ENCODE measurements at places on chromosomes 11 and 22.
A peak's percentile ranks its signal among the peaks of the same experiment; 100 is the strongest.

- DNase-seq: no peak
Measured at GRCh38 chr22:25645266-25645665, 80.8 kb downstream of the GRK3 start.

GRCh38 chr22:49969751-49970527 lies 9.4 kb downstream of the PIM3 start:
- no peak for DNase-seq

GRCh38 chr11:122749005-122749687 lies 89.2 kb upstream of the CRTAM start:
- DNase-seq: peak; percentile 51

DNA sequence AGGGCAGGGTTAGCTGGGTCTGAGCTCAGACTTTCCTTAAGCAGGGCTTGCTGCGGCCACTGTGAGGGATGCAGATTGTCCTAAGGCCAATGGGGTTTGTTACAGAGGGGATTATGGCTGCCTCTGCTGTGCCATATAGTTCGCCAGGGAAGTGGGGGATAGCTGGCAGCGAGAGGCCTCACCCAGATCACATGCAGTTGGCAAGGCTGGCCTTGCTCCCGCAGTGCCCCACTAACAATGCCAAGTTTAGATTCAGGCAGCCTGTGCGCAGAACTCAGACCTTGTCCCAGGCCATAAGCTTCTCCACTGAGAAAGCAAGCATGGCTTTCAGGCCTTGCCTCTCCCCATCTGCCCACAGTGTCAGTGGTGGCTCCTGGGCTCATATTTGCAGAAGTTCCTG lies 4.7 kb upstream of the APOL2 start:
- DNase-seq: no peak

DNA sequence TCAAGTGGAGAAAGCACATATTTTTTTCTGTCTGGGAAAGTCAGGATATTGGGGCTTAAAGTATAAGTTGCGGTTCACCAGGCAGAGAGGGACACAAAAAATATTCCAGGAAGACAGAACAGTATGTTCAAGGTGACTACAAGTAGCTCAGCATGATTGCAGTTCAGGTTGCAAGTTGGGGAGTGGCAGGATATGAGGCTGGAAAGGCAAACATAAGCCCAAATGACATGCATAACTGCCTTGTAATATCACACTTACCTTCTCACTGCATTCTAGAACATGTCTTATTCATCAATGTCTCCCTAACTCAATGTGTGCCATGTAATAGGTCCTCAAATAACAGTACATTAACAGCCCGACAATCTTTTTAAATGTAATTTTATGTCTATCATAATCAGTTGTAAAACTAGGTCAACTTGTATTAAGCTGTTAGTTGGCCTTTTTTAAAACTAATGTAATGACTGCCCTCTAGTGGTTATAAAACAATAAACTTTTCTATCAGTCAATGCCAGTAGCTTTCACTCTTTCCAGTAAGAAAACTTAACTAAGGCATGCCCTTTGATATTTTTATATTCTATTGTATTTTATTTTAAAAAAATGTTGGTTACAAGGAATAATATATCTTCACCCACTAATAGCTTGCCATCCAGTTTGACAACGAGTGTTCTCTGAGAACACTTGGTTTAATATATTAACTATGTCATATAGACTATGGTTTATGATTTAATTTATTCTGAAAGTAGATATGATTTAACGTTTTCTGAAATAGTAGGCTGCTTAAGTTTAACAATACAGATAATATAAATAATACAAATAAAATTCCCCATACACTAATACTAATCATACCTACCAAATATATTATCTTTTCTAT lies 39.4 kb upstream of the CFAP300 start:
- DNase-seq: no peak

DNA sequence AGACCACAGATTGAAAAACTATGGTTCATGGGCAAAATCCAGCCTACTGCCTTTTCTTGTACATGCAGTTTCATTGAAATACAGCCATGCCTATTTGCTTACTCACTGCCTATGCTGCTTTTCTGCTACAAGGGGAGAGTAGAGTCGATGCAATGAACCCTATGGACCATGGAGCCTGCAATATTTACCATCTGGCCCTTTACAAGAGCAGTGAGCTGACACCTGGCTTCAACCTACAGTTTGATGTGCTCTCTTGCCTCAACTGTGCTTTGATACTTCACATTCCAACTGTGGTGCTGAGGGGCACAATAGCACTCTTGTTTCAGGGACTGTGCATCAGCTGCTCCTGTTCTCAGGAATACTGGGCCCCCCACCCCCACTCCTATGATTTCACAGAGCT lies 239.5 kb upstream of the SORL1-AS1 start:
- DNase-seq: no peak

DNA sequence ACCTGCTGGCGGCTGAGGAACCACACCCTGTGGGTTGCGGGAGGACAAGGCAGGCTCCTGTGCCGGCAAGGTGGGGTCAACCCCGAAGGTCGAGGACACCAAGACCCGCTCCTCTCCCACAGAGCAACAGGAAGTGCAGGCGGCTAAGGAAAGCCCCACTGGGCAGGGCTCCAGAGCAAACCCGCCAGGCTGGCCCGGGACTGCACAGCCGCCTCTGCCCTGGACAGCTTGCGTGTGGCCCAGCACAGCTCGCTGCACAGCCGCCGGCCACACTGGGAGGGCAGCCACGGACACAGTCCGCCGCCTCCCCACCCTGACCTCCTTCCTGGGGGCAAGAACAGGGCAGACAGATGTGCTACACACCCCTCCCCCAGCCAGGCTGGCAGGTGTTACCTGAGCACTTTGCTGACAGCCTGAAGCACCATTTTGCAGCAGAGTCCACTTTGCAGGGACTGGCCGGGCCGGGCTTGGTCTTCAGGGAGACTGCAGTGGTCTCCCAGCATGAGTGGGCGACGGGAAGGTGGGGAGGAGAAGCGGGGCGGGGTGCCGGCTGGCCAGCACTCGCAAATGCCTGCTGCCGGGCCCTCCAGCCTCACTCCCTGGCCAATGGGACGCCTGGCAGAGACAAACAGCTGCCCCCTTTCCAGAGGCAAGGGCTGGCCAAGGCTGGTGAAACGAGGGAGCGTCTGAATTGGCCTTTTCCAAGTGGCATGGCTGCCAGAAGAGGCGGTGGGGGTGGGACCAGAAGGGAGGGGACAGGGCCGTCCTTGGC lies at the start of gene MOB2:
Gene MOB2 (minus strand): TSS at position 726 of the 772 bp plus-strand sequence. CDS start 223 bp downstream, at position 503.
- DNase-seq: no peak

DNA sequence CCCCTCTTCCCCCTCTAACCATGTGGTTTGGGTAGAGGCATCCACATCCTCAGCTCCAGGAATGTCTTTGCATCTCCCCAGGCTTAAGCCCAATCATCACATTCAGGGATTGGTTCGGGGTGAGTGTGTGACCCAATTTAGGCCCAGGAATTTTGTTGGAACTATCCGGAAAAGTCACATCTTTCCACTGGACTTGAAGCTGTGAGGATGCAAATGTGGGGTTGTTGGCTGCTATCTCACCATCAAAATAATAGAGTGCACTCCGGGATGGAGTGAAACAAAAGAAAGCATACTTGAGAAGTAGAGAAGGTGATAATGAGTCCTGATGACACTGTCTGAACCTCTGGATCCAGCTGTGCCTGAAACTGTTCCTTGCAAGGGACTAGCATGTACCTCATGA lies 33.8 kb upstream of the OLFML1 start:
- no peak for DNase-seq

GRCh38 chr22:46058591-46059519 lies 81.9 kb upstream of the WNT7B start:
- no peak for DNase-seq

DNA sequence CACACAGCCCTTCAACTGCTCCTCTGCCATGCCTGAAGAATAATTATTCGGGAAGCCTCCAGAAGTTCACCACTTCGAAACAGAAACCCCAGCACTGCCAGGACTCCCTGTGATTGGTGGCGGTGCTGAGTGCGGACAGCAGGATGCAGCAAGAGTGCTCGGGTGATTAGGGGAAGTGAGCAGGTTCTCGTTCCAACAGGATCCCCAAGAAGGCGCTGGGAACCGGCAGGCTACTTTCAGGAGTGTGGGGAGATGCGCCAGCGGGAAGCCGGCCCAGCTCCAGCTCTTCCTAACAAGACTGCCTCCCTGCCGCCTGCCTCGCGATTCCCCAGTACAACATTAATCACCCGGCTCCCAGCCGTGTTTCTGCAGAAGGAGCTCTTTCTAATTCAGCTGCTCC lies 630.2 kb downstream of the BRD1 start:
- DNase-seq: no peak

DNA sequence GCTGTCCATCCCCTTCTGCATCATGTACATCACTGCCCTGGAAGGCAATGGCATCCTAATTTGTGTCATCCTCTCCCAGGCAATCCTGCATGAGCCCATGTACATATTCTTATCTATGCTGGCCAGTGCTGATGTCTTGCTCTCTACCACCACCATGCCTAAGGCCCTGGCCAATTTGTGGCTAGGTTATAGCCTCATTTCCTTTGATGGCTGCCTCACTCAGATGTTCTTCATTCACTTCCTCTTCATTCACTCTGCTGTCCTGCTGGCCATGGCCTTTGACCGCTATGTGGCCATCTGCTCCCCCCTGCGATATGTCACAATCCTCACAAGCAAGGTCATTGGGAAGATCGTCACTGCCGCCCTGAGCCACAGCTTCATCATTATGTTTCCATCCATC lies 337 bp downstream of the OR52B6 start:
- no peak for DNase-seq

- DNase-seq: no peak
Measured at GRCh38 chr11:77726524-77726923, 88.9 kb upstream of the CLNS1A start.

- DNase-seq: no peak
Measured at GRCh38 chr11:100712583-100712982, 25.5 kb downstream of the ARHGAP42 start.

DNA sequence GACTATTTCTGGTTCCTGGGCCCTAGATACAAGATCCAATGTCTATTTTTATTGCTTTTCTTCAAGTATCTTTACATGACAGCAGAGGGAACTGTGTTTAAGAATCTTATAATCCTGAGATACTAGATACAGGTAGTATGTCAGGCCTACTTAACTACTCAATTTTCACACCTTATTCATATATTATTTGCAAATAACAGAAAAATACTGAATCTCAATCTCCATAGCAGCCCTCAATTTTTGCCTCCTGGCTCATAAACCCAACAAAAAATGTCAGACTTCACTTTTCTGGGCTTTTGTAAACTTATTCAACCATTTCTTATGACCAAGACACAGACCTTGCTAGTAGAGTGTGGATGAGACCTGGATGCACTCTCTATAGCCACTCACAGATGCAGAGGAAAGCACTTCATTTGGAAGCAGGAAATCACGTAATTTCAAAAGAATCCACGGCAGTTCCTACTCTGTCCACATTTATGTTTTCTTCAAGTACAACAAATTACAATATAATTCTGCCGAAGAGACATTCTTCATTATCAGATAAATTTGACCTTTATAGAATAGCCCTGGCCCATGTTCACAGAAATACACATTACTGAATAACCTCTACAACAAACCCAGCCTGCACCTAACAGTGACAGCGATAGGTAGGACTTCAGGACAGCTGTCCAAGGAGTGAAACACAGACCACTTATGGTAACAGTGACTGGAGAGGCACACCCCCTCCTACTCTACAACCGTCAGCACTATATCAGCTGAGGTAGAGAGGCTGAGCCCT lies 62.0 kb upstream of the YPEL1 start:
- no peak for DNase-seq

DNA sequence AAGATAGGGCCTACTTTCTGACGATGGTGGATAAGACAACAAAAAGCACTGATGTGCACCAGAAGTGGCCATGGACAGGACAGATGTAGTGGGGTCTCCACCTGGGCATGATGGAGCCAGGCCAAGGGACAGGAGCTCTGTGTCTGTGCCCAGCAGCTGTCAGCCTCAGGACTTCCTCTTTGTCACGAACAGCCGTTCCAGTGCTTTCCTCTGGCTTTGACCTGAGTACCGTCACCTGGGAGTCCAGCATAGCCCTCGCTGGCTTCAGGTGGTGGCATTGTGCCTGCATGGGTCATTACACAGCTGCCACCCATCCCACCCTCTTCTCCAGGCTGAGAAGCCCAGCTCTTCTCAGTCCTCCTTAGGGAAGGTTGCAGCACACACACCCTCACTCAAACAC lies 137.8 kb downstream of the GRIK4 start:
- DNase-seq: no peak

GRCh38 chr11:10528121-10528520 lies 12.9 kb downstream of the RNF141 start:
- DNase-seq: no peak

DNA sequence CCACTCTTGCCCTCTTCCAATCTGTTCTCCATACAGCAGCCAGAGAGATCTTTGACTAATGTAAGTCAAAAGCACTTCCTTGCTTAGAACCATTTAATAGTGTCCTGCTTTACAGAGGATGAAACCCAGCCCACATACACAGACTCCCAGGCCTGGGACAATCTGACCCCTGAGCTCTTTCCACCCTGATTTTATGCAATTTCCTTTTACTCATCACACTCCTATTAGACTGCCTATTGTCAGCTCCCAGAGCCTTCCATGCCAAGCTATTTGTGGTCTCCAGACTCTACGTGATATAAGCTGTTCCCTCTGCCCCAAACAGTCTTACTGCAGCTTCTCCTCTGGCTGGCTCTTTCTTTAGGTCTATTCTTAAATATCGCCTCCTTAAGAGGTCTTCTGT lies 28.1 kb downstream of the ME3 start:
- DNase-seq: no peak

DNA sequence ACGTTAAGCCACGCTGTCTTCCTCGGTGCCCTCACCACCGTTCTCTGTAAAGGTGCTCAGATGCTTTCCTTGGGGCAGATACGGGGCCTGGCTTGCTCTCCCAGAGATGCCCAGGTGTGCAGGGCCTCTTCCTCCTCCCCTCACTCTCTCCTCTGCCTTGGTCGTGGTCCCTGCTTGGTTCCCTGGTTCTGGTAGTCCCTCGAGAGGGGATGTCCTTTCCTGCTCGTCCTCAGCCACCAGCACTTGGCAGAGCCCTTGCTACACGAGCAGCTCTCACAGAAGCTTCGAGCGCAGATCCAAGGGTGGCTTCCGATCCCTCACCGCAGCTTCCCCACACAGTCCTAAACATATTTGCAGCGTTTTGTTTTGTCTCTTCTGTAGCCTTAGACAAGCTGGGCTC lies 298.8 kb downstream of the TBC1D22A start:
- no peak for DNase-seq

DNA sequence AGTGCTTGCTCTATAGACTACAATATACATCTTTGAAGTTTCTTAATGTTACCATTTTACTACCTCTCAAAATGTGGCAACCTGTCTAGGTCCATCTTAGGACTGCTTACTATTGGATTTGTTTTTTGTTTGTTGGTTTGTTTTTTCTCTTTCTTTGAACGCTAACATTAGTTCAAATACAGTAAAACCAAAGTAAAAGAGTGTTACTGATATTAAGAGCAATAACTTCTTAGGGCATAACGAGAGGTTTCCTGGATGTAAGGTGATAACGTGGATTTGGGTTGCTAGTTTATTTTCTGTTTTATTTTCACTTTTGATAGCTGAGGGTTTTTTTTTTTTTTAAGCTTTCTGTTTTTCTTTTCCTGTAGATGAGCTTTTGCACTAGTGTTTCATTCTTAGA lies 43.6 kb downstream of the TMEM135 start:
- no peak for DNase-seq
